LHCN-M2 (cell line): ENCODE measurements at places on chromosomes 6 and 20. TPM values are rescaled to one million over a fixed set of nuclear protein-coding genes. Genes with fewer than 3 reads are reported as not detected.

DNA sequence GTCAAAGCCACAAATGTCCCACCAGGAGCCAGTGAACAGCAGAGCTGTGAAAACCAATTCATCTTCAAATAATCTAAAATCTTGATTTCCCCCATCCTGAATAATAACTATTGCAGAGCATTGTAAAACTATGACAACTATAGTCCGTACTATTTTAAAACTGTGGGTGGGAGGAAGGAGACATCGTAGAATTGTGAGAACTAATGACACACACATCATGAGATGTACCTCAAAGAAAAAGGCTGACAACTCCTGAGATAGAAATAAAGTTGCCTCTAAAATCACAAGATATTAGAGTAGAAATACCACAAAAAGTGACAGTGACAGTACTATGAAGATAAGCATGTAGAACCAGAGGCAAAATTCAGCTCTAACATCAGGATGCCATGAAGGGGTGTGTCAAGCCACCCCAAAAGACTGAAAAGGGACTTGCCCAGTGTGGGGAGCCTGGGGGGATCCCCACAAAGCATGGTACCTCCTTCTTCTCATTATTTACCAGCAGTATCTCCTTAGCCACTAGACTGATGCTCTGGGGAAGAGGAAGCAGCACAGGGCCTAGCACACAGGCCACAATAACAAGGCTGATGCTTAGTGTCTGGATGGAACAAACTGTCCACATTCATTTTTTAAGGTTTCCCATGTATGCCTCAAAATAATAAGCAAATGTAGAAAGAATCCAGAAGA, 13.4 kb downstream of the NAPB start:
- DNase-seq, result no peak

The WFDC5 gene
- not detected in 2 replicates for total RNA-seq

GRCh38 chr6:47362857-47363461, 53.3 kb upstream of the TNFRSF21 start:
- no peak for DNase-seq

DNA sequence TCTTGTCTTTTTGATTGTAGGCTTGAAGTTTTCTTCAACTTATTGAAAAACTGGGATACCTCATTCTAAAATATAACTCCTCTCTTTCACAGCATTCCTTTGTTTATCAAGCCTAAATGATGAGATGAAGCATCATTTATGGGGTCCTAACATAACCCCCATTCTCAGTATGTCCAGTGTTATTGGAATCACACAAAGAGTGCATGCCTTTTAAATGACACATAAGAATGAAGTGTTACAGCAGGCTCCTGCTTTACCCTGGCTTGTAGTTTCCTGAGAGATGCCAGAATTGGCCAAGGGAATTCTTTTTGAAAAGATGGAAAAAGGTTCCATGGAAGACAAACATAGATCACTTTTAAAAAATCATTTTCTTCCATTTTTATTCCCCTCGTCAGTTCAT, 502.4 kb downstream of the BCKDHB start:
- DNase-seq, result peak; percentile 61

The DSTN gene
- 218 and 254 TPM in 2 replicates for total RNA-seq

DNA sequence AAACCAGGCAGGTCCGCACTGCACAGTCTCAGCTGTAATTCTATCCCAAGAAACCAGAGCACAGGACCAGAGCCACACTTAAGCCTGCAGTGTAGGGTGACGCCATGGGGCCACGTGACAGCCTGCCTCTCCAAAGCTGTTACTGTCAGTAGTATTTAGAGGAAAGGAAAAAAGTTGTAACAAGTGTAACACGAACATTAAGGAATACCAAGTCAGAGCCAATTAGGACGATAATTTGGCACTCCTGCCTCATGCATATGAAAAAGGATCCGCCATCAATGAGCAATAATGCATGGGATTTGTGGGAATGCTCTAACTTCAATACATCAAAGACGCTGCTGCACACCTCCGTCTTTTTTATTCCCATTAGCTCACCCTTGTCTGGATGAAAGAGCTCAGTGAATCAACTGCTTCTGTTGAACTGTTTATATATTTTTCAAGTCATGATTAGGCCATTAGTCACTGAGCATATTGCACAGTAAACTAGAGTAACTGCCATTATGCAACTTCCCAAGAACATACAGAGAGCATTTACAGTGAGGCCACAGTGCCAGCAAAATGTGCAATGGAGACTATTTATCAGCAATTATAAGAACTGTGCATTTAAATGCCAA, 79.9 kb downstream of the ATXN1 start:
- peak; percentile 89 for DNase-seq

DNA sequence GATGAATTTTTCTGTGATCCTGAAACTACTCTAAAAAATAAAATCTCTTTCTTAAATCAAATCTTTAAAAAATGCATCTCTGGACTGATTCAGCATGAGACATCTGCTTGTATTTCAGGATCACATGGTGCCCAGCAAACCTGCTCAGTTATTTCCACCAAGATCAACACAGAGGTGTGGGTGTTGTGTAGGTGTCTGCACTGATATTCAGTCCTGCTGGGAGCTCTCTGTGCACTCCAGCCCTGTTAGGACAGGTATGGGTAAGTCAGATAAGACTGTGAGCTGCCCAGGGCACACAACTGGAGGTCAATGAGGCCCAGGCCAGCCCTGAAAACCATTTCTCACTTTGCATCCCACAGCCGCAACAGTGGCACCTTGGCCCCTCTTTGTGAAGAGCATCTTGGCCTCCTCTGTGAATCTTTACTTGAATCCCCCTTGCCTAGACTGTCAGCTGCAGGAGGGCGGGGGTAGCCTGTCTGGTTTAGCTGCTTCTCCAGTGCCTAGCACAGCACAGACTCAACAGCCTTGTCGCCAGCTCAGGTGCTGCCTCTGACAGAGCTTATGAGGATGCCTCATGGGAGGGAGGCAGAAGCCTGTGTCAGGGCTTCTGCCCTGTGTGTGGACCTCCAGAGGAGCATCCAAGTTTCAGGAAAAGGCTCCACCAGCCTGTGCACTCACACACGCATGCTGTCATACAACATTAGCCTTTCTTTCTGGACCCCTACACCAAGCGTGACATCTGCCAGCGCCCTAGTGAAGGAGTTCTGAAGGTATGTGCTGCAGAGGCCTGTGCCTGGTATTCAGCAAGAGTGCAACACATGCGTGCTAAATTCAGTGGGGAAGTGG, 187.6 kb upstream of the CST7 start:
- no peak for DNase-seq

The GNMT gene
- not detected in 2 replicates for total RNA-seq

- no peak for DNase-seq
Observed at GRCh38 chr6:135097172-135097571, 42.5 kb upstream of the HBS1L start.

- peak; percentile 92 for DNase-seq
Observed at GRCh38 chr6:7758456-7758855, 32.6 kb downstream of the BMP6 start.

The RAET1E gene
- 1.3 and 2.8 TPM in 2 replicates for total RNA-seq

The XKR7 gene
- under 0.01 TPM in 1 of 2 replicates, not detected in the other for total RNA-seq

GRCh38 chr20:51347831-51348230, 194.7 kb downstream of the NFATC2 start:
- DNase-seq, result no peak

The KCNK15 gene
- total RNA-seq, result not detected in 2 replicates

DNA sequence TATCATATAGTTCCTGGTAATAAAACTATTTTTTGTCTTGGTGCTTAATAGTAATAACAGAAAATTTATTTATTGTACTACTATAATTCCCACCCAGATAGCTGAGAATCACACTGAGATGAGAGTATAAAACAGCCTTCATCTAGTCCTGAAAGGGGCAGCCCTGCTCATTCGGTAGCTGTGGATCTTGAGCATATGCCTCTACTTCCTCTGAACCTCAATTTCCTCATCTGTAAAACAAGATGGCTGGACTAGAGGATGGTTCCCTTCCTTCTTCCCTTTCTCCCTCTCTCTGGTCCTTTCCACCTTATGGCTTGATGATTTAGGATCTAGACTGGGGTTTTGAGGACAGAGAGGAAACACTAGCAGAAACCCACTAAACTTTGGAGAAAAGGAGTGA, 15.0 kb downstream of the FKBP5 start:
- no peak for DNase-seq

The UNC5CL gene
- under 0.01 TPM in 1 of 2 replicates, not detected in the other for total RNA-seq

DNA sequence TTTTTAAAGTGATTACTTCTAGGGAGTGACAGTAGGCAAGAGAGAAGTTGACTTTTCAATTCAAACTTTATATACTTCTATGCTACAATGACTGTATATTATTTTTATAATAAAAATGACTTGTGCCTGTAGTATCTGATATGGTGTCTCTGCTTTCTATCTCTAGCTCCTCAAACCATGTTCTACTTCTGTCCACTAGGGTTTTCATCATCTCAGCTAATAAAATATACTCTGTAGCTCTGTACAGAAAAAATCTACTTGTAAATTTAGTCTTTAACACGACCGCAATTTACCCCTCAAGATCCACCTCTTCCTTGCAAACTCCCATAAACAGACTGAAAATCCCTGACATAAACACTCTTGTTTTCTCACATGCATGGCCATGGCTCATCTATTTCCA, 42.3 kb downstream of the HBS1L start:
- DNase-seq, result no peak

The OXT gene
- not detected in 2 replicates for total RNA-seq

DNA sequence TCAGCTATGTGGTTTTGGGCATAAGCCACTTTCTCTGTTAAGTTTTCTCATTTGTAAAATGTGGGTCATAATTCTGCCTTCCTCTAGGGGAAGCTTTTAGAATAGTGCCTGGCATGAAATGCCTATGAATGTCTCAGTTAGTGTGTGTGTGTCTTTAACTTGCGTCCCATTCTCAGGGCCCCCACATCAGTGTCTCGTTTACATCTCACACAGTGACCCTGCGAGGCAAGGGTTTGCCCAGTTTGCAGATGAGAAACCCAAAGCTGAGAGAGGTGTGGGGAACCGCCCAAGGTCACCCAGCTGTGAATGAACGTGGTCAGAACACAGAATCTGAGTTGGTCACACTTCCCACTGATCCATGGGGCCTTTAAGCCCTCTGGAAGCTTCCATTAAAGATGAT, 14.1 kb downstream of the DYNLRB1 start:
- no peak for DNase-seq

DNA sequence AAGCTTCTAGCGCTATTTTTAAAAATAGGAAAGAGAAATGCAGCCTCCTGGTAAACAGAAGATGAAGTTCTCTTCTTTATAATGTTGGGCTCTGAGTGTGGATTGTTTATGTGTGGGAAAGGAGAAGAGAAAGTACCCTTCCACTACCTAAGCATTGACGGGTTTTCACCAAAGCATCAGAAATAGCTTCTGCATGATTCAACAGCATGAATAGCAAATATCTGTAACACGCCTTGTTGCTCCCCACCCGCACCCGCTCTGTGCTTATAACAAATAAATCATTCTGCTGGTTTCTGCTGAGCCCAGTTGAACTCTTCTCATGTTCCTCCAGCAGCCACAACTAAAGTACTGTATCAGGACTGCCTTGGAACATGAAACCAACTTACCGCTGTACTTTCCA, 20.7 kb downstream of the TXLNB start:
- peak; percentile 63 for DNase-seq

The OR2B6 gene
- total RNA-seq, result not detected in 2 replicates

DNA sequence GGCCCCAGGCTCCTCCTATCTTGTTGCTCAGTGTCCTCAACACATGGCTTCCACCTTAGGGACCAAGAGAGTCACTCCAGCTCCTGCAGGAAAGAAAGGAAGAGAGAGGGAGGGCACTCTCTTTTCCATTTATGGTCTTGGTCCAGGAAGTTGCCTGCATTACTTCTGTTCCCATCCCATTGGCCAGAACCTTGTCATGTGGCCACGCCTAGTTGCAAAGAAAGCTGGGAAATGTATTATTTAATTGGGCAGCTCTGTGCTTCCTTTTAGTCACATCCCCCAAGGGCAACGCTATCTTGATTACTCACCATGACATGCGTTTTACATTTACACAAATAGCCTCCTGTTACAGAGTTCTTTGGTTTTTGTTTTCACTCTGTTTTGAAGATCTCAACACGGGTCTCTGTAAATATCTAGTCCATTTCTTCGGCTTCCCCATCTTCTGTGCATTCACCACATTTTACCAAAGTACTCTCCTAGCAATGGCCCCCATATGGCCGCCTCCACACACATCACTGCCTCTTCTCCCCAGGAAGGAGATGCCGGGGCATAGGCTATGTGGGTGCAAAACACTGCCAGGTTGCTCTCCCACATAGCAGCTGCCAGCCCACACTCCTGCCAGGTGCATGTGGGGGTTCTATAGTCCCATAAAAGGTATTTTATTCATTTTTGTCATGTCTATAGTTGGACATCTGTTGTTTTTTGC, 35.7 kb upstream of the ZMYND8 start:
- DNase-seq, result peak; percentile 96

- DNase-seq, result no peak
Observed at GRCh38 chr20:33836277-33836676, 25.1 kb downstream of the CHMP4B start.

The PSMG4 gene
- 29.9 and 30.6 TPM in 2 replicates for total RNA-seq

GRCh38 chr20:25054995-25055629, 2.8 kb downstream of the ACSS1 start:
- DNase-seq, result no peak

GRCh38 chr20:33279261-33279910, 3.6 kb upstream of the BPIFB1 start:
- no peak for DNase-seq

DNA sequence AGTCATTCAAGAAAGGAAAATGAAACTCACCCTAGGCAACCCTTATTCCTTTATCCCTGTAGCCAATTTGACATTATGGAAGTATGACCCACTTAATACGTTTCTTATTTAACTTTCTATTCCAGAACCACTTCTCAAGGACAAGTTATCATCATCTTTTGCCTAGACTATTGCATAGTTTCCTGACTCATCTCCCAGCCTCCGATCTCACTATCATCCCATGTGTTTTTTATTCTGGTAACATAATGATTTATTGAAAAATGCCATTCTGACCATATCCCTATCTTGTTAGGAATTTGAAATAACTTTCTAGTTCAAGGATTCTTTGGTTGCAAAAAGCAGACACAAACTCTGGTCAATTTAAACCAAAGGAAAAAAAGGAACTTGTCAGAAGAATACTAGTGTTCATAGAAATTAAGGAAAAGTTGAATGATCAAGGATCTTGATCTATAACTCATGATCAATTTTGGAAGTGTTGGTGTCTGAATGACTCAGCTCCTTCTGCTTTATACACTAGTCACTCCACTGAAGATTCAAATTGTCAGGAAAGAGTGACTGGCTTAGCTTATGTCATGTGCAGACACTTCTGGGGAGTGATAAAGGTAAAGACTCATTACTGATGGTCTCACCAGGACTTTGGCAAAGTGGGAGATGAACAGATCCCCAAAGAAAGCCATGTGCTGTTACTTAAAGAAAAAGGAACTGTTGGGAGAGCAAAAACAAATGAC, 8.5 kb upstream of the TINAG start:
- no peak for DNase-seq

- peak; percentile 64 for DNase-seq
Observed at GRCh38 chr6:143449714-143450452, 612 bp downstream of the ADAT2 start.

The LRRN4 gene
- not detected in 2 replicates for total RNA-seq

GRCh38 chr20:1718604-1719384, 61.2 kb upstream of the SIRPG start:
- DNase-seq, result peak; percentile 46

- DNase-seq, result no peak
Observed at GRCh38 chr6:150702675-150703074, 103.0 kb downstream of the PLEKHG1 start.
